ENCODE measurements at places on chromosomes 5 and 9.

- no peak overlapping the region for H3K27ac ChIP-seq
- no peaks in the 10 kb centered on the region for H3K36me3 ChIP-seq
- no peak overlapping the region for H3K4me3 ChIP-seq
- H3K27me3 ChIP-seq: no peaks in the 10 kb centered on the region
These were observed 81.8 kb downstream of the RFX3 start for GRCh38 chr9:3444016-3444415.

GRCh38 chr5:39426051-39426745, 1.4 kb upstream of the DAB2 start:
- no peaks in the 10 kb centered on the region for H3K27me3 ChIP-seq
- H3K36me3 ChIP-seq: no peaks in the 10 kb centered on the region
- DNase-seq: no peak
- no peak overlapping the region for H3K27ac ChIP-seq
- H3K4me1 ChIP-seq: peaks cover 53% of the 10 kb centered on the region
- H3K4me3 ChIP-seq: no peak overlapping the region

DNA sequence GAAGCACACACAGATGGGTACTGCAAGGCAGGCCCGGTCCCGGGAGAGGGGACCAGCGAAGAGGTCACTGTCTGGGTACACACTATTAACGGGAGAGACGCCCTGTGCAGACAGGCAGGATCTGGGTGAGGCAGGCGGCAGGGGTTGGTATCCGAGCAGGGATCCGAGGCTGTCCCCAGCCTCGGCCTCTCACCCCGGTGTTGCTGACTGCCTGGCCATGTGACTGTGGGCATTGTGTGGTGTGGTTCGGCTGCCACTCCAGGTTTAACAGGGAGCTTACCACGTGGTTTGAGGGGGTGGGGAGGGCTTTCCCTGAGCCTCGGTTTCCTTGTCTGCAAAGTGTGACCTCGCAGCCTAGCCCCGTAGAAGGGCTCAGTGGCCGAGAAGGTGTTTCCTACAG, 11.1 kb upstream of the RALGDS start:
- peaks cover 31% of the 10 kb centered on the region for H3K4me1 ChIP-seq
- H3K27ac ChIP-seq: no peak overlapping the region
- H3K4me3 ChIP-seq: no peak overlapping the region
- DNase-seq: no peak
- H3K27me3 ChIP-seq: no peaks in the 10 kb centered on the region

DNA sequence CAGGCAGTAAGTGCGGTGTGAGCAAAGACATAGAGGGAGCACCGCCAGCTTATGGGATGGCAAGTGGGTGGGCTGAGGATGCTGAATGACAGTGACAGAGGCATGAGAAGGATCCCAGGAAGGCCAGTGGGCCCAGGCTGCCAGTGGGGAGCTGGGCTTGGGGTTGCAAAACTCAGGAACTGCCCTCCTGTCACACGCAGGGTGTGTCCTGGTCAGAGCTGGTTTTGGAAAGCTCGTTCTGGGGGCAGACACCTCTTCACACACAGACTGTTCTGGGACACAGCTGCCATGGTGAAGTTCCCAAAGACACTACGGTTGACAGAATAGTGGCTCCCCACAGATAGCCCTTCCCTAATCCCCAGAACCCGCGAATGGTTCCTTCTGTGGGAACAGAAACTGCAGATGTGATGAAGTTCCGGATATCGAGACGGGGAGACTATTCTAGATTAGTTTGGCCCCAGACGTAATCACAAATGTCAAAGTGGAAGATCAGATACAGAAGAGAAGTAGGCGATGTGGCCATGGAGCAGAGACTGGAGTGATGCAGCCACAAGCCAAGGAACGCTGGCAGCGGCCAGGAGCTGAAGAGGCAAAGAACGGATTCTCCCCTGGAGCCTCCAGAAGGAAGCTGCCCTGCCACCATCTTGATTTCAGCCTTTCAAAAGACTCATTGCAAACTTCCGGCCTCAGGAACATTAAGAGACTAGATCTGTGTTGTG, 159.0 kb downstream of the COL23A1 start:
- H3K36me3 ChIP-seq: no peaks in the 10 kb centered on the region
- no peak overlapping the region for H3K27ac ChIP-seq
- DNase-seq: no peak
- no peaks in the 10 kb centered on the region for H3K27me3 ChIP-seq

GRCh38 chr5:2801577-2802525, 50.4 kb upstream of the IRX2 start:
- H3K27ac ChIP-seq: no peak overlapping the region
- H3K4me1 ChIP-seq: no peaks in the 10 kb centered on the region
- no peaks in the 10 kb centered on the region for H3K36me3 ChIP-seq
- H3K27me3 ChIP-seq: no peaks in the 10 kb centered on the region
- no peak overlapping the region for H3K4me3 ChIP-seq

GRCh38 chr9:107647141-107647540, 157.6 kb upstream of the KLF4 start:
- H3K27me3 ChIP-seq: no peaks in the 10 kb centered on the region
- no peak overlapping the region for H3K4me3 ChIP-seq
- H3K36me3 ChIP-seq: no peaks in the 10 kb centered on the region
- no peak for DNase-seq
- no peaks in the 10 kb centered on the region for H3K4me1 ChIP-seq
- no peak overlapping the region for H3K27ac ChIP-seq

- peak overlapping the region; percentile 47 for H3K27ac ChIP-seq
- H3K27me3 ChIP-seq: no peaks in the 10 kb centered on the region
- no peaks in the 10 kb centered on the region for H3K36me3 ChIP-seq
- peaks cover 23% of the 10 kb centered on the region for H3K4me1 ChIP-seq
- H3K4me3 ChIP-seq: no peak overlapping the region
These were observed 21.5 kb downstream of the RUSC2 start for GRCh38 chr9:35511453-35511852.

- no peaks in the 10 kb centered on the region for H3K4me1 ChIP-seq
- H3K36me3 ChIP-seq: no peaks in the 10 kb centered on the region
- H3K27me3 ChIP-seq: no peaks in the 10 kb centered on the region
- no peak overlapping the region for H3K27ac ChIP-seq
- no peak for DNase-seq
These were observed 178.4 kb downstream of the KIAA0825 start for GRCh38 chr5:94440015-94440414.

GRCh38 chr9:89978185-89978584, 373.4 kb downstream of the GADD45G start:
- DNase-seq: no peak
- no peaks in the 10 kb centered on the region for H3K27me3 ChIP-seq
- H3K4me3 ChIP-seq: no peak overlapping the region
- no peaks in the 10 kb centered on the region for H3K4me1 ChIP-seq
- H3K27ac ChIP-seq: no peak overlapping the region
